PC-3 (cell line): ENCODE measurements at places on chromosomes 5 and 9. TPM values are rescaled to one million over a fixed set of nuclear protein-coding genes. Genes with fewer than 3 reads are reported as not detected.

FSTL4 gene
- total RNA-seq: 4.2 and 4.5 TPM in 2 replicates

FAM81B gene
- not detected in 2 replicates for total RNA-seq

PRSS3 gene
- total RNA-seq: 225 and 240 TPM in 2 replicates

DNA sequence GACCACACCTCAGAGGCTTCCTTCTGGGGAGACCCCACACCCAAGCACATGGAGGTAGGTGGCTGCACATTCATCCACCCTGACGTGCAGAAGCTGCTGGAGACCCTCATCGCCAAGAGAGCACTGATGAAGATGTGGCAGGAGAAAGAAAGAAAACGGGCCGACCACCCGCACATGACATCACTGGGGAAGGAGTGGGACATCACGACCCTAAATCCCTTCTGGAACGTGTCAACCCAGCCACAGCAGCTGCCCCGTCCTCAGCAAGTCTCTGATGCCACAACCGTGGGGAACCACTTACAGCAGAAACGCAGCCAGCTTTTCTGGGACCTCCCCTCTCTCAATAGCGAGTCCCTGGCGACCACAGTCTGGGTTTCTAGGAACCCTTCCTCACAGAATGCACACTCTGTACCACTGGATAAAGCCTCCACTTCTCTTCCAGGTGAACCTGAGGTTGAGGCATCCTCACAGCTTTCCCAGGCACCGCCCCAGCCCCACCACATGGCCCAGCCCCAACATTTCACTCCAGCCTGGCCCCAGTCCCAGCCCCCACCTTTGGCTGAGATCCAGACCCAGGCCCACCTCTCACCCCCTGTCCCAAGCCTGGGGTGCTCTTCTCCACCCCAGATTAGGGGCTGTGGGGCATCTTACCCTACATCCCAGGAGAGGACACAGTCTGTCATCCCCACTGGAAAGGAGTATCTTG, 3.0 kb downstream of the SPATA31E1 start:
- DNase-seq: no peak

DNA sequence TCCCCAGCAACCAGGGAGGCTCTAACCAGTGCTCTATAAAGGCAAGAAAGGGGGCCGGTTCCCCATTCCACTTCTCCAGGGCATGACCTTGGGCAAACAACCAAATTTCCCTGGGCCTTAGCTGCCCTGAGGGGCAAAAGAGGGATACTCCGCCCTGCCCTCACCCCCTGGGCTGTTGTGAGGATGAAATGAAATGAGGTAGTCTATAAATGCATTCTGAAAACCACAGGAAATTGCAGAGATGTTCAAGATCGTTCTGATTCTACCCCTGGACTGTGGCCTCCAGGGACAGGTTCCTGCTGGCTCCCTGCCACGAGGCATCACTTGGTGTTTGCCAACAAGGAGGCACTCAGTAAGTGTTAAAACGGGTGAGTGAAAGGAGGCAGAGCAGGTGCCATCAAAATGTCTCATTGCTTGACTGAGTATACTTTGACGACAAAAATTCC, 5.7 kb downstream of the RAPGEF1 start:
- DNase-seq: peak; percentile 81

DNA sequence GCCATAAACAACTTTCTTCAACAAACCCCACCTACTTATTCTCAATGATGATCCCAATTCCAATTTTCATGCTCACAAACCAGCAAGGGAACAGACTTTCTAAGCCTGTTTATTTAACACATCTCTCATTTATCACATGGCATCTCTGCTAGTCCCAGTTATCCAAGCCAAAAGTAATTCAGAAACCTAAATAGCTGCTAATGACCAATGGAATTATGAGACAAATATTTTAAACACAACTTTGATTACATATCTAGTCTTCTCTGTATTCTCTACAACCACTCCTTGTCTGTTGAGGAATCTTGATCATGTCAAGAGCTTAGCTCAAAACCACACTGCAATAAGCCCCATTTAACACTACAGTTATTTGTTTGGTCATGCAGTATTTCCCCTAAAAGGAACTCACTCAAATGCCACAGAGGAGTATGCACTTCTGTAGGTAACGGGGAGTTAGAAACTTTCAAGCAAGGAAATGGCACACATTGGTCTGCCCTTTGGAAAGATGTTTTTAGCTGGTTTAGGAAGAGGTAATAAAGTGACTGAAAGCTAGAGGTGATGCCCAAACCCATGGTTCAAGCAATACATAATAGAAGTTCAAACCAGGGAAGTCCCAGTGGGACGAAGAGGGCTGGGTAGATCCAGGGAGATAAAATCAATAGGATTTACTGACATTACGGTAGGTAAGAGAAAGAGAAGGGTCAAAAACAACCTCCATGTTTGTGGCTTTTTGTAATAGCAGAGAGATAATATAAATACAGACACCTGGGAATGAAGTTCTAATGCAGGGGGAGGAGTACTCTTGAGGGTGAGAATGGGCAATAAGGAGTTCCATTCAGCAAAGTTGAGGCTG, 42.1 kb upstream of the HTR4 start:
- no peak for DNase-seq

DNA sequence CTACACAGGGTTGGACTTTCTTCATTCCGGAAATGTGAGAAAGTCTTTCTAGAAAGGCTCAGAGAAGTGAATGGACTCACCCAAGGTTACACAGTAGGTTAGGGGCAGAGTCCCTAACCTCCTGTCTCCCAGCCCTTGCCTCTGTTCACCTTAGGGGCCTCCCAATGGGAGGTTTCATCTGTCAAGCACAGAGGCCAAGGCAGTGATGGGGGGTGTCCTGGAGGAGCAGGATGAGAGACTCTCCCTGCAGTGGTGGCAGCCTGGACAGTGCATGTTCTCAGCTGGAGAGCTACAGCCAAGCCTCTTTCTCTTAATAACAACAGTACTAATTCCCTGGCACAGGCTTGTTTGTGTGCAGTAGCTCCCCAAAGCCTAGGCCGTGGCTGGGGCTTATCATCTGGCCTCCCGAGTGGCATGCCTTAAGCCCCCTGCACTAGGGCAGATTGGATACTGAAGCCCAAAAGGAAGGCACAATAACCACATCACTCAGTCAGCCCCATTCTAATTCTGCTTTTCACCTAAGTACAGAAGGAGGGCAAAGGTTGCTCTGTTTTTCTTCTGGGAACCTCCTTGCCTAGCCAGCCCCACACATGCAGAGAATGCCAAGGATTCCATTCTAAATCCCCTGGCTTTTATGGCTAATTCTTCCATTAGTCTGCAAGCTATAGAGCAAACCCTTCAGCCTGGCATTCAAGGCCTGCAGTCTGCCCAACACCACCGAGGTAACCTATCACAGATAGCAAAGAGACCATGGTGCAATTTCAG, 50.2 kb upstream of the XPA start:
- DNase-seq: no peak

GRCh38 chr9:242461-243080, 27.9 kb downstream of the DOCK8 start:
- DNase-seq: no peak
